CD4-positive, CD25-positive, alpha-beta regulatory T cell (primary cell): ENCODE measurements at places on chromosomes 13 and 19. TPM values are rescaled to one million over a fixed set of nuclear protein-coding genes. Genes with fewer than 3 reads are reported as not detected.

GRCh38 chr19:7618771-7619510 lies 10.4 kb downstream of the XAB2 start:
- no peaks in the 10 kb centered on the region for H3K27me3 ChIP-seq
- no peak overlapping the region for H3K27ac ChIP-seq
- peaks cover 34% of the 10 kb centered on the region for H3K36me3 ChIP-seq
- H3K4me1 ChIP-seq: no peaks in the 10 kb centered on the region

DNA sequence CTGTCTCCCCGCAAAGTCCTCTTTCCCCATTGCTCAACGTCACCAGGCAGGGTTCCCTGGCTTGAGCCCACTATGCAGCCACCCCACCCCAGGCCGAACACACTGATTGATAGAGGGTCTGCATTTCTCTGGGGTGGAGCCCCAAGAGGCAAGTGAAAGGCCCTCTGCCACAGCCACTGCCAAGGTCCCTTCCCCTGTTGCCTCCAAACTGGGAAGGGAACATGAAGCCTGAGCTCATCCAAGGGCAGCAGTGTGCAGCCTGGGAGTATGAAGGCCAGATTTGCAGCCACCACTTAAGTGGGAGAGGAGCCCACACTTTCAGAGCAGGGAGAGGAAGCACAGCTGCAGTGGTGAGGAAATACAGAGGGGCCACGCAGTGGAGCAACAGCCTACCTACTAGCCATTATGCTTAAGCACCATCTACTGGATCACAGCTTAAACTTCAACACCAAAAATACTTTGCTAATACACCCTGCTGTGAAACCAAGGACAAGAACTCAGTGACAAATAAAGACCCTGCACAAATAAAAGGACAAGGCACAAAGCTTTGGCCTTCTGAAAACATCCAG lies 48.6 kb downstream of the UBL3 start:
- peaks cover 34% of the 10 kb centered on the region for H3K4me1 ChIP-seq
- no peak for DNase-seq
- H3K36me3 ChIP-seq: no peaks in the 10 kb centered on the region
- no peaks in the 10 kb centered on the region for H3K27me3 ChIP-seq
- H3K27ac ChIP-seq: no peak overlapping the region

DNA sequence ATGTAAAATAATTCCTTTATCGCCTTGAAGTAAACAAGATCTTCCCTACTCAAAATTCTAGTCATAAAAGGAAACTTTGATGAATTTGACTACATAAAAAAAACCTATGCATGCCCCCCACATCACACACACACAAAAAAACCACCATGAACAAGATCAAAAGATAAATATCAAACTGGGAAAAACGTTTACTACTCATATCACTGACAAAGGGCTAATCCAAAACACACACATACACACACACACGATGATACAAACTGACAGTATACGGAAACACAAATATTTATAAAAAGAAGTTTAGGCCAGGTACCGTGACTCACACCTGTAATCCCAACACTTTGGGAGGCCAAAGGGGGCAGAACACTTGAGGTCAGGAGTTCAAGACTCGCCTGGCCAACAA lies 61.9 kb downstream of the TSC22D1 start:
- no peak overlapping the region for H3K4me3 ChIP-seq
- no peaks in the 10 kb centered on the region for H3K4me1 ChIP-seq
- H3K27me3 ChIP-seq: no peaks in the 10 kb centered on the region
- DNase-seq: no peak
- no peak overlapping the region for H3K27ac ChIP-seq

DNA sequence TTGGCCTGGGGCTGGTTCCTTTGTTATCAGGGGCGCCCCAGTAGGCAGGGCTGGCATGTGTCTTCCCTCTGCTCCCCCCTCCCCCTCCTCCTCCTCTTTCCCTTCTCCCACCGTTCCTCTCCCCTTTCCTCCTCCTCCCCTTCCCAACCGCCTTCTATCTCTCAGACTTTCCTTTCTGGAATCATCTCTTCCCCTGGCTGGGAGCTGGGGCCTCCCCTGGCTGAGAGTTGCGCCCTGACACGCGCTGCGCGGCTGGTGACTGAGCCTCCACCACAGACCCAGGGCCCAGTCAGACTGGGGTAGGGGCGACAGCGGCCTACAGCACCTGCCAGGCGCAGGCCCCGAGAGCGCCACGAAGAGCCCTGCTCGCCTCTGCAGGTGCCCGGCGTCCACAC lies 2.8 kb downstream of the PNMA8B start:
- no peak overlapping the region for H3K4me3 ChIP-seq
- no peak for DNase-seq
- peaks cover 34% of the 10 kb centered on the region for H3K4me1 ChIP-seq
- peak overlapping the region; percentile 14 for H3K27ac ChIP-seq
- no peaks in the 10 kb centered on the region for H3K36me3 ChIP-seq

DNA sequence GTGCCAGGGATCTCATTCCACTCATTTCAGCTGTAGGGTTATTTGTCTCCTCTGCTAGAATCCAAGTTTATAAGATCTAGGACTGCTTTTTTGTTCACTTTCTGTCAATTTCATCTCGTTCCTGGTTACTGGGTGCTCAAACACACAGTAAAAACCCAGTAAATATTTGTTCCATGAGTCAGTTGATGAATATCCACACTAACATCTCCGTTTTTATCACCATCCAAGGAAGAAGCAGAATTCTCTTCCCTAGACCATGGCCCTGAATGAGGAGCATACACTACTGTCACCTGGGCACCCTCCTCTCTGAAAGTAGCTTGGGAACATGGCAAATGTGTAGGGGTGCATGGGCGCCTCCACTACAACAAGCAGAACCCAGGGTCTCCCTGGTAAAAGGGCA lies 390.8 kb downstream of the FOXO1 start:
- peaks cover 10% of the 10 kb centered on the region for H3K4me1 ChIP-seq
- no peaks in the 10 kb centered on the region for H3K36me3 ChIP-seq

DNA sequence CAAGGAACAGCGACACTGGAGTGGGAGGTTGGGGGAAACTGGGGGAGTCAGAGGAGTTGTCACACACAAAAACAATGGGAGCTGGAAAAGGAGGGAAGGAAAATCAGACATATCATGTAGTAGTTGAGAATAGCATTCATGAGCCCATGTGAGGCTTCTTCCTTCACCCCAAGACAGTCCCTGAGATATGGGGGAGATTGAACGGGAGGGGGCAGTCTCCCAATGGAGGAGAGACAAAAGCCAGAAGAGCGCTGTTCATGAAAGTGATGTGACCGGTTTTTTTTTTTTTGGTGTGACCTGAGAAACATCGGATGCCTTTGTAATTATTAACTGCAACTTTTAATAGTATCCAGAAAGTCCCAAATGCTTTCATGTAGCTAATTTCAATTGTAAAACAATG lies 631.8 kb upstream of the KLF12 start:
- no peak overlapping the region for H3K27ac ChIP-seq
- no peaks in the 10 kb centered on the region for H3K36me3 ChIP-seq
- DNase-seq: no peak

DNA sequence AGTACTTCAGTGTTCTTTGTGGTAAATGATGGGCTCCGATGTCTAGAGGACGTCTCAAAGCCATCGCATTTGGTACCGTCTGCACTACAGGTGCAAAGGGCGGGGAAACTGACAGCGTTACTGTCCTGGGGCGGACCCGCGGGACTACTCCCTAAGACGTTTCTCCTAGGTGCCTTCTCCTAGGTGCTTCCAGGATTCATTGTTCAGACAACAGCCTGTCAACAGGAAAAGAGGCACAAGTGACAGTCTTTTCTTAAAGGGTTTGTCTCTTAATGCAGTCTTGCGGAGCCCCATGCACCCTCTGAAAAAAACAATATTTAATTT lies 1.4 kb downstream of the SERTM1 start:
- H3K4me1 ChIP-seq: no peaks in the 10 kb centered on the region
- peaks cover 9% of the 10 kb centered on the region for H3K27me3 ChIP-seq
- DNase-seq: no peak
- no peaks in the 10 kb centered on the region for H3K36me3 ChIP-seq
- no peak overlapping the region for H3K4me3 ChIP-seq
- no peak overlapping the region for H3K27ac ChIP-seq

The PRTN3 gene
- total RNA-seq: not detected

- no peaks in the 10 kb centered on the region for H3K27me3 ChIP-seq
- no peak for DNase-seq
- H3K36me3 ChIP-seq: no peaks in the 10 kb centered on the region
- peak overlapping the region; percentile 81 for H3K4me3 ChIP-seq
- no peak overlapping the region for H3K27ac ChIP-seq
- peaks cover 22% of the 10 kb centered on the region for H3K4me1 ChIP-seq
Measured at GRCh38 chr13:44575035-44575434, 1.1 kb downstream of the TSC22D1 start.

GRCh38 chr13:76016799-76017400 lies 380.8 kb downstream of the LMO7 start:
- peak; percentile 28 for DNase-seq
- H3K27me3 ChIP-seq: no peaks in the 10 kb centered on the region
- no peaks in the 10 kb centered on the region for H3K4me1 ChIP-seq
- no peak overlapping the region for H3K27ac ChIP-seq
- no peak overlapping the region for H3K4me3 ChIP-seq

DNA sequence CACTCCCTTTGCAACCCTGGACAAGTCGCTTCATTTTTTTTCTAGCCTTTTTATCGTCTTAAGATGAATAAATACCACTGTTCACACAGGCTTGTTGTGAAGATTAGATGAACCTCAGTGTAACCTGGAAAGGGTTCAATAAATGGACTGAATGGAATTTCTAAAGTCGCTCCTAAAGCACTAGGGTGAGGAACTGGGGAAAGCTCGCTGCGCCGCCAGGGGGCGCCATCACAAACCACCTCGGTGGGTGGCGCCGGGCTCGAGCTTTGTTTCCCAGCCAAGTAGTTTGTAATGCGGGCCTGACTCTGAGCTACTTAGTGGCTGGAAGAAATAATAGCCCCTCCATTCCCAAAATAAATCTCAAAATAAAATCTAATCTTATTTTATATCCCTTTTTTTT lies 2.2 kb upstream of the CEACAM6 start:
- no peaks in the 10 kb centered on the region for H3K4me1 ChIP-seq
- peak; percentile 69 for DNase-seq
- H3K36me3 ChIP-seq: no peaks in the 10 kb centered on the region
- no peak overlapping the region for H3K4me3 ChIP-seq

The ZNF433 gene
- total RNA-seq: 0.49 TPM

DNA sequence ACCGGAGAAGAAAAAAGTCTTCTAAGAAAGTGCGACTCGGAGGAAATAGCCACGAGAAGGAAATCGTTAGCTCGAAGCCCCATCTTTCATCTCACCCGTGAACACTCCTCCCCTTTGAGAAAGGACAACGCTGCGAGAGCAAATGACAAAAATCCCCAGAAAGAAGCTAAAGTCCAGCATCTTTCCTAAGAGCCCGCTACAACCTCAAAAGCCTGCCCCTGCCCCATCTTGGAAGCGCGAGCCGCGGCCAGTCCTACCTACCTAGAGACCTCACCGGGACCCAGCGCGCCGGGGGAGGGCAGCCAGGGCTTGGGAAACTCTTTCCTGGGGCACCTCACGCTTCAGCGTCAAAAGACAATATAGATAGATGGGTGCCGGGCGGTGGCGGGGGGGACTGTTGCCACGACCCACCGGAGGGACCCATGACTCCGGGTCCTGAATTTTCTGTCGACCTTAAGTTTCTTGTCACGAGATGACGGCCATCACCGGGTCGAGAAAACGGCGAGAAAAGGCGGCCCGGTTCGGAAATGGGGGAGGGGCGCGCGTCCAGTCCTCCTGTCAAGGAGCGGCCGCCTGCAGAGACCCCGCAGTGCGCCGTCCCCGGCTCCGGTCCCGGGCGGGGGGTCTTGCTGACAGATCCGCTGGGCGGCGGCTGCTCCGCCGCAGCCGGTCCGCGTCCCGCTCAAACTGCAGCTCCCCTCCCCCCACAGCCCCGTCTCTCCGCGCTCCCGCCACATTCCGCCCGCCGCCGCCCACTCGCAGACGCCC lies 65.9 kb downstream of the KCNRG start:
- peak overlapping the region; percentile 93 for H3K27ac ChIP-seq
- peak overlapping the region; percentile 98 for H3K4me3 ChIP-seq
- peak; percentile 71 for DNase-seq
- H3K36me3 ChIP-seq: no peaks in the 10 kb centered on the region
- H3K4me1 ChIP-seq: peaks cover 47% of the 10 kb centered on the region

GRCh38 chr19:16682539-16682938 lies 21.6 kb downstream of the TMEM38A start:
- no peak overlapping the region for H3K4me3 ChIP-seq
- no peak overlapping the region for H3K27ac ChIP-seq
- H3K4me1 ChIP-seq: no peaks in the 10 kb centered on the region

The FRY gene
- 12.8 TPM for total RNA-seq

The TMIGD2 gene
- total RNA-seq: 4.8 TPM

GRCh38 chr19:46218160-46218559 lies 11.4 kb upstream of the IGFL1 start:
- DNase-seq: no peak
- no peaks in the 10 kb centered on the region for H3K36me3 ChIP-seq
- no peak overlapping the region for H3K4me3 ChIP-seq

DNA sequence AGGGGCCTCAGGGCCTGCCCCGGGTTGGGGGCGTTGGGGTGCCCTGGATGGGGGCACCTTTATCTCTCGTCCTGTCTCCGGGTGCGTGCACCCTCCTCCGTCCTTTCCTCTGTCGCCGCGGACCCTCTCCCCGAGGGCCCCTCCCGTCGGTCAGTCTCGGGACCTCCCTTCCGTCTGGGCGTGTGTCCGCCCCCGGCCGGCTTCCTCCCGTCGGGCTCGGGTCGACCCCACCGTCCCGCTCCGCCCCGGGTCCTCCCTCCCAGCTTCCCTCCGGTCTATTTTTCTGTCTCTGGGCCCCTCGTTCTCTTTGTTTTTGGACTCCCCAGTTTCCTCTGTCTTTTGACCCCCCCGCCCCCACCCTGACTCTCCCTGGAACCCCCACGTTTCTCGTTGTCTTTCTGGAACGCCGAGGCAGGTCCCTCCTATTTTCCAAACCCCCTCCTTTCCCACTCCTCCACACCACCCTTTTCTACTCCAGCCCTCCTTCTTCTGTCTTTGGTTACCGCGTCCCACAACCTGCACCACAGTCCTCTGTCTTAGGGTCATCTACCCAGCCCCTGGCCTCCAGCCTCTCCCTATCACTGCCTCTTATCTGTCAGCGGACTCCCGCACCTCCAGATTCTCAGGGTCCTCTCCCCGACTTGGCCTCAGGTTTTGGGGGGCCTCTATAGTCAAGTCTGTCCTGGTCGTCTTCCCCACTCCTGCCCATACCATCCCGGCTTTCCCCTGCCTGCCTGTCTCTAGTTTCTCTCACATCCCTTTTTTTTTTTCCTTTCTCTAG lies 757 bp downstream of the EGLN2 start:
- DNase-seq: peak; percentile 24
- peaks cover 5% of the 10 kb centered on the region for H3K36me3 ChIP-seq
- H3K27ac ChIP-seq: peak overlapping the region; percentile 74
- H3K4me3 ChIP-seq: peak overlapping the region; percentile 74

- peaks cover 11% of the 10 kb centered on the region for H3K36me3 ChIP-seq
- H3K27me3 ChIP-seq: no peaks in the 10 kb centered on the region
- H3K4me3 ChIP-seq: no peak overlapping the region
- DNase-seq: no peak
- no peak overlapping the region for H3K27ac ChIP-seq
Measured at GRCh38 chr19:5107432-5108122, 138.7 kb downstream of the KDM4B start.
